NCI-H2081 treated with DMSO at 0.1 percent for 48 hours (cell line): ENCODE measurements at places on chromosomes 2 and 18.

DNA sequence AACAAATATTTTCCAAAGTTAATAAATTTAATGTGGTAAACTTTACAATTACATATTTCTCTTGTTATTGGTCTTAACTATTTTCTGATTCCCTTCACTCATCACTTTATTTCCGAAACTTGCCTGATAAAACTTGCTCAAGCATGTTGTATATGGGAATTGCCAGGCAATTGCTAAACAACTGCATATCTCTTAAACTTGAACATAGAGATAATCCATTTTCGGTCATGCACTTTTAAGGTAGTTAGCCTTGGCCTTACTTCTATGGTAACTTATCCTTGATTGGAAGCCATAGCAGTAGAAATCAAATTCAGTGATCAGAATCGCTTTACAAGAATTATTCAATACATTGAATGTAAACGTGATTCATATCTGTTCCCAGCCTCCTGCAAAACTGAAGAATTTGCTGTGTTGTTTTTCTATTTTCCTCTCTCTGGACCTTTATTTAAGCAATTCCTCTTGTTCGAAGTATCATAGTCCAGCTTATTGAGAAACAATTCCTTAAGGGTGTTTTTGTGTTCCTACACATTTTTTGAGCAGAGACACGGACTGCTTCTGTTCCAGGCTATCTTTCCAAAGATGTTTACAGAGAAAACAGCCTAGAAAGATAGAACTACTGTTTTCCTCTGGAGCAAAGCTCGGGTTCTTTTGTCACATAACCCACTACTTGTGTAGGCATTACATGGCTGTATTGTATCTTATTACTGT is 674.3 kb downstream of the IRS1 start:
- DNase-seq, result no peak

DNA sequence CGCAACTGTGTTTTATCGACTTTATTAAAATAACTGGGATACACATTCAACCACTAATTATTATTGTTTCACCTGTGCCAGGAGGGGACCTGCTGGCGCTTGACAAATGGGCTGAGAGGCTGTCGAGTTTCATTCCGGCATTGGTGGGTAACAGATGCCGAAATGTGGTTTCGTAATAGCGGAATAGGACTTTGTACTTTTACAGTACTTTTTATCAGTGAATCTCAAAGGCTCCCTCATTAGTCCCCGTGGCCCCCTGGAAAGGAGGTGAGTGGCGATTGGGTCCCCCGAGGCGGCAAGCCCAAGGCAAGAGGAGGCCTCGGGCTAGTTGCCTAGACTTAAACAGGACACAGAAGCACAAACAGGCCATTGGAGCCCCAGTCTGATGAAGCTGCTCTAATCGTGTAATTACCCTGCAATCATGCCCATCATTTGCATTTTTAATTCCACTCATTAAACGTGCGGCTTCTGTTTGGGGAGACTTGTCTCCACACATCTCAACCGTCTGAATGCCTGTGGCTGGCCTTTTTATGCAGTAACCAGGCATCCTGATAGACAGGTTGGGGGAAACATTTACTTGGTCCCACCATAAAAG is 193.2 kb downstream of the INO80D start:
- DNase-seq, result no peak

DNA sequence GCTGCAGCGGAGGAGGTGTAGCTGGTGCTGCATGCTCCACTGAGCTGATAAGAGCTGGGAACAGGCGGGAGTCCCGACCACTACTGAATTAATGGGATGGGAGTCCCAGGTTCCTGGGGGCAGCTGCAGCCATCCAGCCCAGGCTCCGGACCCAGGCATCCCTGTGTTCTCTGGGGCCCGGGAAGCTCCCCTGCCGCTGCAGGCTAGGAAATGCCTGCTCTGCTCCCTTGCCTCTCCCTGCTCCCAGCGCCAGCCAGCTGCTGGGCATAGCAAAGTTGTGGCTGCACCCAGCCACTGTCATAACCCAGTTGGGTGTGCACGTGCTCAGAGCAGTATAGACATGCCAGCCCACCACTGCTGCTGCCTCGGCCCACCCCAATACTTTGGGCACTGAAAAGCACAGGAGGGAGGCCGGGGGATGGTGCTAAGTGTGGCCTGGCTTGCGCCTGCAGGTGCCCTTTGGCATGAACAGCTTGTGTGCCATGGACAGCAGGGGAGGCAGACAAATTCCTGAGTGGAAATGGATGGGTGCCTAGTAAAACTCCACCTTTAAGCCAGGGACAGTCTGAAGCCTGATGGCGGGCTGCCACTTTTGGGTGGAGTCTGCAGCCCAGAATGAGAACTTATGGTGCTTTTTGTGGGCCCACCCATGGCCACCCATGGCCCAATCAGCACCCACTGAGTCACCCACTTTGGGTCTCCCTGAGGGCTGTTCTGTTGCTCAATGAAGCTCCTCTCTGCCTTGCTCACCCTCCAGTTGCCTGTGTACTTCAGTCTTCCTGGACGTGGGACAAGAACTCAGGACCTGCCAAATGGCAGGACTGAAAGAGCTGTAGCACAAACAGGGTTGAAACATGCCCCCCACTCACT is 219.3 kb upstream of the TMEFF2 start:
- no peak for DNase-seq

GRCh38 chr2:232028631-232029030 is 67.1 kb downstream of the DIS3L2 start:
- DNase-seq, result no peak

DNA sequence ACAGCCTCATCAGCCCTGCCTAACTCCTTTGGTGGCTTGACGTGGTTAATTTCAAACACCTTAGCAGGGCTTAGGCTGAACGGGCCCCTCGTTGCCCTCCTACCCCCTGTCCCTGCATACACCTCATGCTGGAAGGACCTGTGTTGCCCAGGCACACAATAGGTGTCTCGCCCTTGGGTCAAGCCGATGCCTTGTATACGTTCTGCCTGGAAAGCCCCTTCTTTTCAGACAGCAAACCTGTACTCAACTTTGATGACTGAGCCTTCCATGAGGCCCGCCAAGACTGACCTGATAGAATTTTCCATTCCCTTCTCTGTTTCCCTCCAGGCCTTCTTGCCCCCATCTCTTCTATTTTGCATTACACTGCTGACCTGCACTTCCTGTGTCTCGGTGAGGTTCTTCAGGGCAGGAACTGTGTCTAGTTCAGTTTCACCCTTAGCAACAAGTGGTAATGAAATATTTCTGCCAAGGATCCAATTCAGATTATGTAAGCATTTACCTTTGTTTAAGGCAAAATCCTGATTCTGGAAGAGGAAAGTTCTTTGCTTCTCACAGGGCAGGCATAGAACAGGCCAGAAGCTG is 7.9 kb downstream of the GREB1 start:
- no peak for DNase-seq

- DNase-seq, result no peak
Measured at GRCh38 chr18:45688833-45689232, 35.1 kb upstream of the SLC14A1 start.

- DNase-seq, result no peak
Measured at GRCh38 chr18:1466035-1466434, 561.4 kb downstream of the ADCYAP1 start.

DNA sequence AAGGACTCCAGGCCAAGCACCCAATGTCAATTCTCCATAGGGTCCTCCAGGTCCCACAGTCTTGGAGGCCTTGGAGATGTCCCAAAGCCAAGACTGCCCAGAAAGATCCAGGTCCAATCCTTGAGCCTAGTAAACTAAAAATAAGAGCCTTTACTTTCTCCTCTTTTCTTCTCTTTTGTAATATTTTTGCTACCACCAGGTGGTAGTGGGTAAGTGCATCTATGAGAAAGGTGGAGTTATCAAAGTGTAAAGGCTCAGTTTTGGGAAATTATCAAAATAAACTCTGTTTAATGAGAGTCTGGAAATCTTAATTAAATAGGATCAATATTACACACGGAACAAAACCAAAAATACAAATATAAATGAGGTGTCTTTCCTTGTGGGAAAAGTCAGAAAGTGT is 276.4 kb downstream of the ALK start:
- no peak for DNase-seq

- DNase-seq, result no peak
Measured at GRCh38 chr2:56510610-56511009, 326.8 kb downstream of the CCDC85A start.

GRCh38 chr2:75020476-75020875 is 62.0 kb downstream of the POLE4 start:
- no peak for DNase-seq

GRCh38 chr2:218386505-218387368 is 4.7 kb downstream of the SLC11A1 start:
- no peak for DNase-seq

- no peak for DNase-seq
Measured at GRCh38 chr18:52850031-52850560, 510.1 kb downstream of the DCC start.

- DNase-seq, result no peak
Measured at GRCh38 chr2:69995511-69995910, 34.1 kb upstream of the ASPRV1 start.

DNA sequence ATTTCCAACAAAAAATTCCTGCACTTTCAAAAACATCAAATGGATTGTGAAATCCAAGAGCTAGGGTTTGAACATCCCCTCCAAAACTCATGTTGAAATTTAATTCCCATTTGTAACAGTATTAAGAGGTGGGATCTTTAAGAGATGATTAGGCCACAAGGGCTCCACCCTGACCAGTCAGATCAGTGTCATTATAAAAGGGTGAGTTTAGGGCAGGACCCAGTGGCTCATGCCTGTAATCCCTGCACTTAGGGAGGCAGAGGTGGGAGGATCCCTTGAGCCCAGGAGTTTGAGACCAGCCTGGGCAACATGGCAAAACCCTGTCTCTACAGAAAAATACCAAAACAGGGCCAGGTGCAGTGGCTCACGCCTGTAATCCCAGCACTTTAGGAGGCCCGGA is 8.9 kb downstream of the GTF3C2 start:
- DNase-seq, result no peak

GRCh38 chr18:61785588-61785987 is 107.2 kb downstream of the RNF152 start:
- DNase-seq, result no peak

DNA sequence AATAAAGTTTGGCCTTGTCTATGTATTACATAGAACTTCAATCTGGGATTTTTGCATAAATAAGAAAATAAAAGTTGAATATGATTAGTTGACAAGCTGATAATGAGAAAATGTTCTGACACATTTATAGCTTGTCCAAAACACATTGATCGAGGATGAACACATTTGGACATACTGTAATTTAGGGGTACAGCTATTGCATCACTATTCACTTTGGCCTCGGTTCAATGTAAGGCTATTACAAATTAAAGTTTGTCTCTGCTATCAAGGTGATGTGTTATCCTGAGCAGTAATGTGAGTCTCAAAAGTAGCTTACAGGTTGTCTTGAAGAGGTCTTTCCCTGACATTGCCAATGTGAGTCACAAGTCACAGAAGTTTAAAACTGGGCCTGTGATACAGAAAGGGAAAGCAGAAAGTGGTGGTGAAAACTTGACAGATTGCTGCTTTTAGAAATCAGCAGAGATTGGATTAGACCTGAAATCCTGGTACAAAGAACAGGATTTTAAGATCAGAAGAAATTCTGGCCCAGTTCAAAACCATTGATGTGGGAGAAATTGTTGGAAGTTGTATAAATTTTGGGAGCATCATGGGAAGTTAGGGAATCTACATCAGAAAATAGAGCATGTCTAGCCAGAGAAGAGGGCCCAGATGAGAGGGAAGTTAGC is 674.1 kb downstream of the NYAP2 start:
- DNase-seq, result no peak

GRCh38 chr2:22753476-22753875 is 631.5 kb upstream of the KLHL29 start:
- no peak for DNase-seq

DNA sequence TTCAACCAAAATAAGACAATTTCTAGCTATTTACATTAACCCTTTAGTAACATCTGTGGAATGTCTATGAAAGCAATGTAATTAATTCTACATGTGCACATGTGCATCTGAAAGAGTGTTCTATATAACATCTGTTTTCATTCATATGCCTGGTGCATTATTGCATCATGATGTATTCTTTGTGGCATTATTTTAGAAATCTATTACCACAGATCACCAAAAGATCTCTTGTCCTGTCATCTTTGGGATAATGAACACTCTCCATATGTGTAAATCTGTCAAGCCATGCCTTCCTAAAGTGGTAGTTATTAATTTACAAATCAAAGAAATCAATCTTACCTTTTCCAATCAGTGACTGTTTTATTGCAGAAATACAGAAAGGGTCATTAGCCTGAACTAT is 86.9 kb downstream of the TRIB2 start:
- no peak for DNase-seq

DNA sequence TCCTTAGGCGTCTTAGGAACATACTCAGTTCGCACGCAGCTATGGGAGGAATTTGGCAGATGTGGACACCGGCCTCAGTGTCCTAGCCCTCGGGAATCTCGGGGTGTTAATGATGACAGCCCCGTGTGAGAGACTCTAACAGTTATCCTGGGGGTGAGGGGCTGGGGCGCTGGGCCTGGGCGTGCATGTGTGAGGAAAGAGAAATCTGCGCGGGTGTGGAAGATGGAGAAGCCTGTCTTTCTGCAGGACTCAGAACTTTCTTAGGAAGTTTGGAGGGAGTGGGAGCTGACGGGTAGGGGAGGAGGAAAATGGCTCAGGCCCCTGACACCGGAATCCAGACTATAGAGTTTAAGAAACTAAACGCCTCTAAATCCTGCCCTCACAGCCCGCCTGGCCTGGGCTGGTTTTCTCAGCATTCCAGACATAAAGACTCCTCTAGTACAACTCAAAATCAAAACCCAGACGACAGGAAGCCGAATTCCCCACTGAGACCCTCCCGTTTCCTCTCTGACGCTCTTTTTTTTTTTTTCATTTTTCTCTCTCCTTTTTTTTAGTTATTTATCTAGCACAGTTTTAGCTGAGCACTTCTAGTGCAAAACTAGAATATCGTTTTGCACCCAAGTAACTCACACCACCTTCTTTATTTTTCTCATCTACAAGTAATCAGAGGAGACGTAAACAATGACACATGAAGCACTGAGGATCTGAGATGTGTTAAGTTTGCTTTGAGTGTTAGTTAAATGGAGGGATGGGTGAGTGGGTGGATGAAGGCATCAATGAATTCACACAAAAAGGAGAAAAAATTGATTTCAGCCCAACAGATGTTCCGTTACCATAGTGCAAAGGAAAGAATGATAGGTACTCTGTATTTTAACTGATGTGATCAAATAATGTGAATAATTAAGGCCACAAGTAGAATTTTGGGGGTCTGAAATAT is 1.2 kb upstream of the HAAO start:
- DNase-seq, result no peak

- DNase-seq, result no peak
Measured at GRCh38 chr18:79815657-79816056, 17.9 kb downstream of the KCNG2 start.

GRCh38 chr2:75466708-75467311 is 93.9 kb downstream of the EVA1A start:
- peak; percentile 20 for DNase-seq

DNA sequence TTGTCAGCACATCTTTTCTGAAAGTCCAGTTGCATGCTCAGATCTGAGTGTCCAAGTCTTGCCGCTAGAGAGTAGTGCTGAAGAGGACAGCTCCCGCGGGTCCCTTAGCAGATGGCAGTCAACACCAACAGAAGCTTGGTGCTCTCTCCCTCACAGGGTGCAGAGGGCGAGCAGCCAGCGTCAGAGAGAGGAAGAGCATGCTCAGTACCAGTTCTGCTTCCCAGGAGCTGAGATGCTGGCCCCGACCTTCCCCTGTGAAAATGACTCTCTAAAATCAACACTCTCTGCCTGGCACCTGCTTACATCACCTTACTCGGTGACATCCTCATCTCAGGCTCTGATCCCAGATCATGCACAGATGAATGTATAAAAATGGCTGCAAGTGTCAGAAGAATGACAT is 86.0 kb upstream of the TWIST2 start:
- DNase-seq, result no peak
